ENCODE measurements at places on chromosomes 6 and 20.

- no peak for DNase-seq
Measured at GRCh38 chr6:37284781-37285180, 26.8 kb upstream of the TMEM217 start.

GRCh38 chr6:795046-795685 lies 102.2 kb upstream of the EXOC2 start:
- no peak for DNase-seq

DNA sequence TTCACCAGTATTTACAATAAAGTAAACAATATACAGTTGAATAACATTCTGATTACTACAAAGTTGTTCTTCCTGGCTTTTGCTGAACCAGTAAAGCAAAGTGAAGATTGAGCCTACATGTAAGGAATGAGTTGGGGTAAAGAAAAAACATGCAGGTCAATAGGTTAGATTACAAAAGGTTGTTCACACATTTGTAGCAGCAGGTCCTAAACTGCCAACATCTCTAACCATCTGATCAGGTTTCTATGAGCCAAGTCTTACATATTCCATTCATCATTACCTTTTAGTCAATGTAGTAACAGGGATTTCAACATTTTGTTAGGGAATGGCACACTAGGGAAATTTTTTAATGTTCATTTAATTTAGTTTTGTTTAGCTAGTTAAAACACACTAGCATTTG lies 9.3 kb upstream of the CALHM6 start:
- DNase-seq: no peak

DNA sequence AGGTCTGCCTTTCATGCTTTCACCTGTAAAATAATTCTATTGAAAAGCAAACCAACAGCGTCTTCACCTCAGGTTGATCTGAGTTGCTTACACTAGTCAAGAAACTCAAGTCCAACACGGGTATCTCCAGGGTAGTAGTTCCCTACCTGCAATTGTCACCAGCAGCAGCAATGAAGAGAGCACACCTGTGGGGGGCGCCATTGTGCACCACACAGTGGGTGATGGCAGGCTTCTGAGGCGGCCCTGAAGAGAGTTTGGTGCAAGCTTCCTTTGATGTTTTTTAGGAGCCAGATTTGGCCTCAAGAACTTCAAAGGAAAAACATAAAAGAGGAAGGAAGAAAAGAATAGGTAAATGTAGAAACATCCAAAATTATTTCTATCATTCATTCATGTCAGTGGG lies 45.1 kb downstream of the KIAA0319 start:
- DNase-seq: no peak

- no peak for DNase-seq
Measured at GRCh38 chr6:56936466-56936865, 18.4 kb upstream of the BEND6 start.

DNA sequence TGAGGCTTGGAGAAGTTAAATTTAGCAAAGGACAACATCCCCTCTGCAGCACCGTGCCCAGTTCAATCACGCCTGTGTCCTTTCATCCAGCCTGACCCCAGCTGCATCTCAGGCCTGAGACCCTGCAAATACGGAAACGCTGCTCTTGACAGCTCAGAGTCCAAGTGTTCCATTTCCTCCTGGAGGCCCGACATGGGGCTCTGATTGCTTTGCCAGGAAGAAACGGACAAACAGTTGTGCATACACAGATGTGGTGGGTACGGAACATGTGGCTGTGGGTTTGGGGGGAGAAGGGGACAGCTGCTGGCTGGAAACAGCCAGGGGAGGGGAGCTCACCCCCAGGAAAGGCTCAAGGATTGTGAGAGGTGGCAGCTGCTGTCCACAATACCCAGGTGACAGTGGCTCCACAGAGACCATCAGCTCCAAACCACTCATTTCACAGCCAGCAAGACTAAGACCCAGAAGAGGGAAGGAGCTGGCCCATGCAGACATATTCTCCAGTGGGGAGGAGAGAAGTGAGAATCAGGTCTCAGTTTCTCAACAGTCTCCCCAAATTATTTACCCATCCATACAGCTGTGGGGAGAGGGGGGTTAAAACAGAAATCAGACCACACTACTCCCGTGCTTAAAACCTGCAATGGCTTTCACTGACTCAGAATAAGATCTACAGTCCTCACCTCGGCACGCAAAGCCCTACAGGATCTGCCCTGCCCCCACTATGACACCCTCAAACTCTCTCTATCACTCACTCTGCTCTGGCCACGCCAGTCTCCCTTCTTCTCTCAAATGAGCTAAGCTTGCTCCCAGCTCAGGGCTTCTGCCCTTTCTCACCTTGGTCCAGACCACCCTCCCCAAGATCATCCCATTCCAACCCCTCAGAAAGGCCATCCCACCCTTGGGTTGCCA lies 89.1 kb downstream of the PREX1 start:
- no peak for DNase-seq

All from hematopoietic multipotent progenitor cell (in vitro differentiated cells).